ENCODE measurements at places on chromosomes 12 and 14.

DNA sequence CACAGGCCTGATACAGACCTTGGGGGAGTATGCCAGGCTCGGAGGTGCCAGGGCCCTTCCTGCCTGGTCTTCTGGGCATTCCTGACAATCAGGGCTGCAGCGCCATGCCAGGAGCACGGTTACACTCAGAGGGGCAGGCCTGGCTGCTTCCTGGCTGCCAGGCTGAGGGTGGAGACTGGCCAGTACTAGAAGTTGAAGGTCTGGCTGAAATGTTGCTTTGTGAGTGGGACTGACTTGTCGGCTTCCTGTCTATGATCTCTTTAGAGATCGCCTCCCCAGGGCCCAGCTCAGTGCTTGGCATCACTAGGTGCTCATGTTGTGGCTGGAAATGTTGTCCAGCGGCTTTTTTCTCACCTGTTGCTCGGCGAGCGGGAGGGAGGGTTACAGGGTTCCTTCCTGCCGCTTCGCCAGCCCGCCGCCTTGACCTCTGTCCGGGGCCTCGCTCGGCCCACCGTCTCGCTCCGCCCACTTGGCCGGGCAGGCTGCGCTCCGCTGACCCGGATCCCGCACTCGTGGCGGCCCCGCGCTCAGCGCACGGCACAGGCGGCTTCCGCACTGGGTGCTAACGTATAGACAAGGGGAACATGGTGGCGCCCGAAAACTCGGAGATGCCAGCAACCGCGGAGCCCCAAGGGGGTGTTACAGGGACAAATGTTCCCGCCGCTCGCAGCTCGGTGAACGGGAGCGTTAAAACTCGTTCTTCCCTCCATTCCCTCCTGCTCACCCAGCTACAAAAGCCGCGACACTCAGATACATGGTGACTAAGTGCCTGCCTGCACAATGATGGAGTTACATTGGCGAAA lies 32.6 kb downstream of the PAPLN start:
- DNase-seq: no peak

- no peak for DNase-seq
These were observed 490.4 kb upstream of the ATP2B1 start for GRCh38 chr12:90199006-90199405.

- no peak for DNase-seq
These were observed 226.8 kb upstream of the RGS6 start for GRCh38 chr14:71705460-71705859.

GRCh38 chr14:94573475-94574277 lies 7.5 kb upstream of the SERPINA5 start:
- no peak for DNase-seq

DNA sequence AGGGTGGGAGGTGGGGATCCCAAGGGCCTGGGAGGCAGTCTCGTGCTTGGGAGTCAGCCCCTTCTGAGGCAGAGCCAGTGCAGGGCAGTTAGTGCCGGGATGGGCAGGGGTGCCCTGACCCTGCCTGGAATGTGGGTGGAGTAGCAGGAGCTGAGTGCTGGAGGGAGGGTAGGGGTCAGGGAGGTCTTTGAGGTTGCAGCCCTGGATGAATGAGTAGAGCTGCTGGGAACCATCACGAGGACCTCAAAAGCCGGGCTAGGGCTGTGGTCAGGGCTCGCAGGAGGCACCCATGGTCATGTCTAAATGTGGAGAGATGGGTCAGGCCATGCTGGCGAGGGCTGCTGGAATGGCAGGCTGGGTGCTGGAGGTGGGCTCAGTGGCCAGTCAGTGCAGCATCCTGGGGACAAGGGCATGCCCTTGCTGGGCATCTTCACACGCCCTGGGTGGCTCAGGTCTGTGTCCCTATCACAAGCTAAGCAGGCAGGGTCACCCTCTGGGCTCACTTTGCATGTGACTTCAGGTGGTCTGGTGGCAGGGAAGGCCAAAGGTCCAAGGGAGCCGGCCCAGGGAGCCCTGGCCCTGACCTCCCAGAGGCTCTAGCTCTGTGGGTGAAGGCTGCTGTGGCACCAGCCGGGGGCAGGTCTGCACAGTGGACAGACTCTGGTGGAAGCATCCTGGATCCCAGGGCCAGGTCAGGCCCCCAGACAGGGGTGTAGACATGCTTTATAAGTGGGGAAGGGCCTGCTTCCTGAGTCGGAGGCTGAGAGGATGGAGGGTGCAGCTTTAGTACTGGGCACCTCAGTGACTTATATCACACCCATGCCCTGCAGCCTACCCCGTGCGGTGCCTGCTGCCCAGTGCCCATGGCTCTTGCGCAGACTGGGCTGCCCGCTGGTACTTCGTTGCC lies 24.5 kb downstream of the PAPLN start:
- DNase-seq: no peak

GRCh38 chr14:54048736-54049135 lies 92.1 kb upstream of the BMP4 start:
- no peak for DNase-seq

DNA sequence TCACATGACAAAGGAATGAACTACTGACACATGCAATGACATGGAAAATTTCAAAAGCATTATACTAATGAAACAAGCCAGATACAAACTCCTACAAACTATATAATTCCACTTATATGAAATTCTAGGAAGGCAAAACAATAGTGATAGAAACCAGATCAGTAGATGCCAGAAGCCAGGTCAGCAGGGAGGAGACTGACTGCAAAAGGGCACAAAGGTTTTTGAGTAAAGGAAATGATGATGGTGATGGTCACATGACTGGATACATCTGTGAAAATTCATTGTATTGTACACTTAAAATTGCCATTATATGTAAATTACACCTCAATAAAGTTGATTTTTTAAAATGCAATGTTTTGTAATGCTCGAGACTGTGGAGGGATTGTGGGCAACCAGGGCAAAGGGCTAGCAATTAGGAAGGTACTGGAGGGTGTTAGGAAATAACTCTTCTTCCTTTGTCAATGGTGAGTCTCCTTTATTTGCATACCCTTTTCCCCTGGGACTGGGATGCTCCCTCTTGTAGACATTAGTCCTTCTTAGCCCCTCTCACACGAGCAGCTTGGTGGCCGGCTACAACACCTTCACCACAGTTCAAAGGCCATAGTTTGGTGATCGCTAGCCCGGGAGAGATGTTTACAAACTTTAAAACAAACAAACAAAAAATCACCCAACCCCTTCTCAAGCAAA lies 6.7 kb upstream of the PRPF40B start:
- no peak for DNase-seq

DNA sequence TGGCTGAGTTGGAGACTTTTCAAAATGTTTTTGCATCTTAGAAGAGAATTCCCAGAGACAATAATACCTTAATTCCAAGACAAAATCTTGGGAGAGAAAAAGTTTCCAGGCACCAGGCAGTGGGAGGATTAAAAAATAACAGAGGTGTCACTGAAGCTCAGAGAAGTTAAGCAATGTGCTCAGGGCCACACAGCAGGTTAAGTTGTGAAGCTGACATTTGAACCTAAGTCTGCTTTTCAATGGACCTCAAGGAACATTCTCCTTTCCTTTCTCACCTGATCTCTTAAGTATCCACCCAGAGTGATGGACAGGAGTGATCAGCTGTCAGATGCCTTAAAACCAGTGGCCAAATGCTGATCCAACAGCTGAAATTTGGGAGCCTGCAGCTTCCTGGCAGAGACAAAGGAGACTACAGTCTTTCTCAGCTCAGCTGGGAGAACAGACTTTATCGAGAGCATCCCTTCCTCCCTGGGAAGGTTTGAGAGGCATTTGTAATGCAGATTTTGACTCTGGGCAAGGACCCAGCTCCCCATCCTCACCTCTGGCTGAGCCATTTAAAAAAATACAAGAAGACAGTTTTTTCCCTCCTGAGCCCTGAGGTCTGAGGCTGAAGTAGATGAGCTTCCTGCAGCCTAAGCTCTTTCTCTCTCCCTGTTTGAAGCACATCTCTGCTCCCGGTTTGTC lies 174.9 kb upstream of the RPH3A start:
- DNase-seq: no peak

- no peak for DNase-seq
These were observed 95.0 kb downstream of the SYT1 start for GRCh38 chr12:78959556-78959955.

- DNase-seq: no peak
These were observed 38.0 kb upstream of the ESRRB start for GRCh38 chr14:76337635-76338545.

DNA sequence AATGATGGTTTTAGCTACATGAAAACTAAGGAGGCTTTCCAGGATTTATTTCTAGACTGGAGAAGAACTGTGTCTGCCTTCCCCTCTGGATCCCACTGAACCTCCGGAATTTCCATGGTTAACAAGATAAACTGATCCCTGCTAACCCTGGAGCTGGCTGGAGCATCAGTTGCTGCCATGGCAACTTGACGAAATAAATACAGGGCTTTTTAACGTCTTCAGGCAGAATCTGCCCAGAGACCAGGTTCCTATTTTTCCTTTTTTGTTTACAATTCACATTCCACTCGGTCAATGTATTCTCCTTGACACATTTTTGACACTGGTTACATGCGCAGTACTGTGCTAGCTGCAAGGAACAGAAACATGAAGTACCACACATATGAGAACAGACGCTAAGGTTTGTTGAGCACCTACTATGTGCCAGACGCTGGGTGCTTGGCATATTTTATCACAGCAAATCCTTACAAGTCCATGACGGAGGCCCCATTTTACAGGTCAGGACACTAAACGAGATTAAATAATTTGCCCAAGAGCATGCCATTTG lies 1.7 kb downstream of the C14orf132 start:
- no peak for DNase-seq
